Activated naive CD8-positive, alpha-beta T cell treated with anti-CD3 and anti-CD28 coated beads for 36 hours (primary cell): ENCODE measurements at places on chromosomes 3 and 15. TPM values are rescaled to one million over a fixed set of nuclear protein-coding genes. Genes with fewer than 3 reads are reported as not detected.

DNA sequence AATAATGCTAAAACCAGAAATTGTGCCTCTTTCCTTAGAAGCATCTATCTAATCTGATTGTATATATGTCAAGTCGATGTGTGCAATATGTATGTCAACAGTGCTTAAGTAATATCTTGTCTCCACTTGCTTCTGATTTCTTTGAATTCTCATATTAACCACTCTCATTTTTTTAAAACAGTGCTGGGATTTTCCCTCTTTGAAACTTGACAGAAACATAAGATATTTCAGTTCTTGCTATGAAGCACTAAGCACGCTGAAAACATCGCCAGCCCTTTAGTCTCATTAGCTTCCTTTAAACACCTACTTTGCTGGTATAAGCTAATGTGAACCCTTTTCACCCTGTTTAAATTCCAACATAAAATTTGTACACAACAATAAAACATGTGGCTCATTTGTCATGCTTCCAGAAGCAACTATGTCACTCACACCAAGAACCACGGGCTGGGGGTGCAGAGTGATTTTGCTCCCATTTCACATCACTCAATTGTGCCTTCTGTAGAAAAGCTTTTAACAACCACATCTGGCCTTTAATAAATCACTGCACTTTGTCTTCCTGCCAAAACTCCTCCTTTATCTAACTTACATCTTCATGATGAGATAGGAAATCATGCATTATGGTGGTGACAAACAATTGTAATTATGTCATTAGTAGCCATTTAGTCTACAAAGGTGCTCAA is 185.2 kb downstream of the FOXP1 start:
- peaks cover 86% of the 10 kb centered on the region for H3K4me1 ChIP-seq
- peak; percentile 37 for DNase-seq
- H3K27me3 ChIP-seq, result no peaks in the 10 kb centered on the region

- H3K27me3 ChIP-seq, result peaks cover 4% of the 10 kb centered on the region
- no peaks in the 10 kb centered on the region for H3K36me3 ChIP-seq
- DNase-seq, result no peak
- peaks cover 2% of the 10 kb centered on the region for H3K4me1 ChIP-seq
Measured at GRCh38 chr15:66151809-66152208, 101.7 kb downstream of the MEGF11 start.

DNA sequence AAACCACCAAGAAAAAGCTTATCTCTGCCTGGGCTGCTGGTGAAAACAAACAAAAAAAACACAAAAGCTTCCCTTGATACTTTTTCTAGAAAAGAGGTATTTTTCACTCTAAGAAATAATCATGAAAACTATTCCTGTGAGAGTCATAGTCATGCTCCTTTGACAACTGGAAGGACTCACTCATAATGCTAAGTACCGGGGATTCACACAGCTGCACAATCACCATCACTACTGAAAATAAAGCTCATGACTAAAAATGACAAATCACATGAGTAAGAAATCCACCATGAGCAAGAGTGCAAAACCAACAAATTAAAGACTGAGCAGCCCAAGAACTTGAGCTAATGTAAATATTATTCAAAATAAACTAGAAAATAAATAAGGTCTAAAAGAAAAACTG is 10.6 kb upstream of the POU1F1 start:
- no peak overlapping the region for H3K4me3 ChIP-seq
- no peaks in the 10 kb centered on the region for H3K4me1 ChIP-seq
- H3K27ac ChIP-seq, result no peak overlapping the region
- peaks cover 4% of the 10 kb centered on the region for H3K27me3 ChIP-seq

DNA sequence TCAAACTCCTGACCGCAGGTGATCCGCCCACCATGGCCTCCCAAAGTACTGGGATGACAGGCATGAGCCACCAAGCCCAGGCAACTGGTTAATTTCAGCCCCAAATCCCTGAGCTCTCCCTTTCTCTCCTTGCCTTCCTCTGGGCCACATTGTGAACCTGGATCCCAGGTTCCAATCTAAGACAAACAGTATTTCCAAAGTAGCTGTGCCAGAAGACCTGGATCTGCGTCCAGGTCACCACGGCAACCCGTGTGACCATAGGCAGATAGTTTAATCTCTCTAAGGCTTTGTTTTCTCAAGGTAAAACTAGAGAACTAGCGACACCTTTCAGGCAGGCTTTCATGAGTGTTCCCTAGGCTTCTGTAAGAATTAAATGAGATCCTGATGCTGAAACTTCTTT is 5.9 kb upstream of the RBPMS2 start:
- no peak overlapping the region for H3K27ac ChIP-seq
- H3K27me3 ChIP-seq, result peaks cover 33% of the 10 kb centered on the region
- DNase-seq, result no peak
- H3K4me1 ChIP-seq, result peaks cover 4% of the 10 kb centered on the region

- no peaks in the 10 kb centered on the region for H3K36me3 ChIP-seq
- H3K4me1 ChIP-seq, result peaks cover 18% of the 10 kb centered on the region
- no peak for DNase-seq
- H3K27ac ChIP-seq, result no peak overlapping the region
- peak overlapping the region; percentile 48 for H3K4me3 ChIP-seq
- peaks cover 47% of the 10 kb centered on the region for H3K27me3 ChIP-seq
Measured at GRCh38 chr3:115624029-115624741, 875 bp downstream of the GAP43 start.

DNA sequence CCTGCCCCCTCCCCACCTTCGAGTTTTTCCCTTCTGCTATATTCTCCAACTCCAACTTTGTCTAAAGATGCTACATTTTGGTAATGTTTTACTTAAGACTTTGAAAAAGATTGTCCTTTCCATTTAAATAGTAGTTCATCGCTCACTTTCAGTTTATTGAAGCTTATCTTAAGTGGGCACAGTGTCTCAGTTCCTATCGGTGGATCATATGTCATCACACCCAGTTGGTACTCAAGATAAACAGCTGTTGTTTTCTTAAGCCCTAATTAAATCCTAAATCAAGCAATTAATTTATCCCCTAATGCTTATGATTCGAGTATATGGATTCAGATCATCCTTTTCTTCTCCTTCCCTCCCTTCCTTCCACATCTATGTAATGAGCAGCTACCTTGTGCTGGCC is 210.7 kb downstream of the TLE3 start:
- no peaks in the 10 kb centered on the region for H3K36me3 ChIP-seq
- H3K27ac ChIP-seq, result no peak overlapping the region
- H3K4me1 ChIP-seq, result peaks cover 2% of the 10 kb centered on the region
- H3K27me3 ChIP-seq, result no peaks in the 10 kb centered on the region
- no peak for DNase-seq

DNA sequence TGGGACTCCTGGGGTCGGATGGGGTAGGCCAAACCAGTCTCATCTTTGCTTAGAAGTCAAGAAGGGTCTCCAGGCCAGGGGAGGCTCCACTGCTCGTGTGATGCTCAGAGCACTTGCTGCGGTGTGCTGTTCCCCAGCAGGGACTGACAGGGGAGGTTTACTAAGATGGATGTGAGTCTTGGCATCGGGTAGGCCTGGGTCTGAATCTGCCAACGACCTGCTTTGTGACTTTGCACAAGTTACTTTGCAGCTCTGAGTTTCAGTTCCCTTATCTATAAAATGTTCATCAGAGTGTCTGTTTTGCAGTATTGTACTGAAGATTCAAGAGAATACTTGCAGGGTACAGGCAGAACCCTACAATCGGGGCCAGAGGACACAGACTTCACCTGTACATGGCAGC is 17.3 kb upstream of the CDCP1 start:
- peaks cover 5% of the 10 kb centered on the region for H3K36me3 ChIP-seq
- peaks cover 14% of the 10 kb centered on the region for H3K4me1 ChIP-seq
- no peak overlapping the region for H3K27ac ChIP-seq
- H3K27me3 ChIP-seq, result peaks cover 5% of the 10 kb centered on the region
- no peak for DNase-seq

GRCh38 chr3:136291302-136291701 is 41.2 kb downstream of the PCCB start:
- no peak overlapping the region for H3K27ac ChIP-seq
- H3K27me3 ChIP-seq, result no peaks in the 10 kb centered on the region
- DNase-seq, result no peak
- no peaks in the 10 kb centered on the region for H3K4me1 ChIP-seq
- no peak overlapping the region for H3K4me3 ChIP-seq

- no peaks in the 10 kb centered on the region for H3K4me1 ChIP-seq
- H3K36me3 ChIP-seq, result peaks cover 9% of the 10 kb centered on the region
- peak overlapping the region; percentile 43 for H3K27ac ChIP-seq
- H3K27me3 ChIP-seq, result no peaks in the 10 kb centered on the region
- no peak overlapping the region for H3K4me3 ChIP-seq
Measured at GRCh38 chr15:74040109-74040850, 42.1 kb downstream of the GOLGA6A start.

GRCh38 chr3:157531301-157531660 is 28.1 kb upstream of the VEPH1 start:
- no peak for DNase-seq
- H3K36me3 ChIP-seq, result no peaks in the 10 kb centered on the region
- no peak overlapping the region for H3K27ac ChIP-seq

DNA sequence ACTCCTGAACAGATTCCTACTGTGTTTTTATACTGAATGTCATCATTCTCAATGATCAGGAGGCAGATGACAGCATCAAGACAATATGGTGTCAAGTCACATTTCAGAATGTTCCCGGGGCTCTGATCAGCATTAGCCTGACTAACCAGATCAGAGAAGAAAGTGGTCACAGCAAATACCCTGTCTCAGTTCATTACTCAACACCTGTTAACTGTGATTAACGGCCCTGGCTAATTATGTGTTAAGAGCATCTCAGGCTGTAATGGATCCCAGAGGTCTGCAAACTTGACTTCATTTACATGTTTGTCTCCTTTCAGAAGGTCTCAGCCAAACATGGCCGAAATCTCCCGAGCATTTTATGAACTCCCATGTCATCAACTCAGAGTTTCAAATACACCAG is 833.7 kb downstream of the FHIT start:
- H3K4me1 ChIP-seq, result no peaks in the 10 kb centered on the region
- H3K27ac ChIP-seq, result no peak overlapping the region
- H3K27me3 ChIP-seq, result no peaks in the 10 kb centered on the region
- no peak for DNase-seq
- H3K4me3 ChIP-seq, result no peak overlapping the region
- H3K36me3 ChIP-seq, result peaks cover 3% of the 10 kb centered on the region

DNA sequence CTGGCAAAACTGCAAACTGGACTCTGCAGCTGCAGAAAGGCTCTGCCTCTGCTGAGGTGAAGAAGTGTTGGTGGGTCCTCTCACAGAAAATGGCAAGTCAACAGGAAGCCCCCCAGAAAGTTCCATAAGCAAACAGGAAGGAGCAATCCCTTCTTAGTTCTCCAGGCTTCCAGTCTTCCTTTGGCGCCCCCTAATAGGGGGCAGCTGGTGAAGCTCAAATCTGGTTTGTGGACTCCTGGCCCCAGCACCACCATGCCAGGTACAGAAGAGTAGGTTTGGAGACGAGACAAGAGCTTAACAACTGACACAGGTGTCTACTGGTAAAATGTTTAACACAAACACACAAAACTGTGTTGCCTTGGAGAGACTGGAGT is 35.5 kb downstream of the LEO1 start:
- H3K4me1 ChIP-seq, result peaks cover 8% of the 10 kb centered on the region
- H3K4me3 ChIP-seq, result no peak overlapping the region
- H3K27me3 ChIP-seq, result no peaks in the 10 kb centered on the region
- peak overlapping the region; percentile 20 for H3K27ac ChIP-seq
- H3K36me3 ChIP-seq, result peaks cover 14% of the 10 kb centered on the region

GRCh38 chr3:154458560-154458959 is 28.6 kb upstream of the GPR149 start:
- no peak overlapping the region for H3K4me3 ChIP-seq
- H3K36me3 ChIP-seq, result no peaks in the 10 kb centered on the region
- no peaks in the 10 kb centered on the region for H3K4me1 ChIP-seq
- H3K27ac ChIP-seq, result no peak overlapping the region
- H3K27me3 ChIP-seq, result no peaks in the 10 kb centered on the region

GRCh38 chr3:186931532-186932280 is 1.4 kb downstream of the ST6GAL1 start:
- peak overlapping the region; percentile 90 for H3K27ac ChIP-seq
- H3K27me3 ChIP-seq, result no peaks in the 10 kb centered on the region
- peak overlapping the region; percentile 95 for H3K4me3 ChIP-seq
- peaks cover 24% of the 10 kb centered on the region for H3K4me1 ChIP-seq
- H3K36me3 ChIP-seq, result peaks cover 26% of the 10 kb centered on the region
- peak; percentile 60 for DNase-seq

DNA sequence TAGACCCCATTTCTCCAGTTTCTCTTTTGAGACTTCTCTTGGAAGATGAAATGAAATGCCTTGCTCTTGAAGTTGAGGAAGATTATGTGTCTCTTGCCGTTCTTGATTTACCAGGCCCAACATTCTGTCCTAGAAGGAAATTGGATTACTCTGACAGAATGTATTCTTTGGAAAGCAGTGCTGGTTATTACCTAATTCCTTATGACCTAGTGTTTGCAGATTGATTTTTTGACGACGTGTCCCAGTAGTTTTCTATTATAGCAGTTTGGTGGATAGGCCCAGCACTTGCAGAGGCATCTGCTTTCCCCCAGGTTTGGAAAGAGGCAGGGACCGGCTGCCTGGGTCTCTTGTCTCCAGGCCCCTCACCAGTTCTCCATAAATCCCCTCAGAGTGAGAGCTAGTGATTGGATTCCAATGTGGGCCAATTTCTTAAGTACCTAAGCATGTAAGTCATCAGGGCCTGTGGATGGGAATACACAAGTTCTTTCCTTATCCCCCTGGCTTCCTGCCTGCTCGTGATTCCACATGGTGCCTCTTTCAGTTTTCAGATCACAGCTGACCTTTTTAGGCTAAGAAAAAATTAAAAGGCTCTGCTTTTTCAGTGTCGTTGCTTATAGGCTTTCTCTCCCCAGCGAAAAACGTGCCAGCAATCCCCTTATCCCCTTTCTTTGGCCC is 50.2 kb downstream of the EPHB3 start:
- H3K4me1 ChIP-seq, result peaks cover 14% of the 10 kb centered on the region
- H3K27ac ChIP-seq, result no peak overlapping the region
- no peak overlapping the region for H3K4me3 ChIP-seq
- H3K36me3 ChIP-seq, result no peaks in the 10 kb centered on the region
- no peak for DNase-seq

- H3K4me1 ChIP-seq, result peaks cover 12% of the 10 kb centered on the region
- H3K27me3 ChIP-seq, result no peaks in the 10 kb centered on the region
- H3K4me3 ChIP-seq, result no peak overlapping the region
- H3K27ac ChIP-seq, result no peak overlapping the region
- no peak for DNase-seq
Measured at GRCh38 chr3:52004163-52004787, 8.6 kb upstream of the RPL29 start.

The EFCAB12 gene
- 0.39 TPM for total RNA-seq

The HYKK gene
- total RNA-seq, result 2.1 TPM

The SLC2A2 gene
- not detected for total RNA-seq

The CCDC174 gene
- 18.6 TPM for total RNA-seq

The RARRES1 gene
- total RNA-seq, result not detected

The AMT gene
- total RNA-seq, result 0.42 TPM

The CD80 gene
- 4.7 TPM for total RNA-seq

The OR5K2 gene
- not detected for total RNA-seq

The SLC7A14 gene
- not detected for total RNA-seq

The RPL32 gene
- total RNA-seq, result 2,700 TPM

The B3GNT5 gene
- 13.3 TPM for total RNA-seq

The EPHB1 gene
- not detected for total RNA-seq
